ENCODE measurements at places on chromosomes 16 and 17.

DNA sequence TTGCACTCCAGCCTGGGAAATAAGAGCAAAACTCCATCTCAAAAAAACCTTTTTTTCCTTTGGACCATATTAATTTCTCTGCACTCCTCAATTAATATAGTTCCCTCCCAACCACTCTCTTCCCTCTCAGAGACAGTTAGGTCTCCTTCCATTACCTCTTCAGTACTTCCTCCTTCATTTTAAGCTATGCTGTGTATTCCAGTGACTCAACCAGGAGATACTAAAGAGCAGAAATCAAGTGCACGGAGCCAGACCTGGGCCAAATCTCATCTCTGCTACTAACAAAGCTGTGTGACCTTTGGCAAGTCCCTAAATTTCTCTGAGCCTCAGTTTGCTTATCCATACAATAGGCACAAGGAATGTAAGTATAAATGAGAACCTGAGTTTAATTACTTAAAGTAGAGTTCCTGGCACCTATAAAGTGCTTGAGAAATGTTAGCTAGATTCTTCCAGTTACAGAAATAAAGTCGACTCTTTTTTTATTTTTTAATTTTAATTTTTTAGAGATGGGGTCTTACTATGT, 8.5 kb downstream of the PECAM1 start:
- no peak for DNase-seq

- DNase-seq, result no peak
Measured at GRCh38 chr16:6048017-6048416, 950.4 kb upstream of the EEF2KMT start.

DNA sequence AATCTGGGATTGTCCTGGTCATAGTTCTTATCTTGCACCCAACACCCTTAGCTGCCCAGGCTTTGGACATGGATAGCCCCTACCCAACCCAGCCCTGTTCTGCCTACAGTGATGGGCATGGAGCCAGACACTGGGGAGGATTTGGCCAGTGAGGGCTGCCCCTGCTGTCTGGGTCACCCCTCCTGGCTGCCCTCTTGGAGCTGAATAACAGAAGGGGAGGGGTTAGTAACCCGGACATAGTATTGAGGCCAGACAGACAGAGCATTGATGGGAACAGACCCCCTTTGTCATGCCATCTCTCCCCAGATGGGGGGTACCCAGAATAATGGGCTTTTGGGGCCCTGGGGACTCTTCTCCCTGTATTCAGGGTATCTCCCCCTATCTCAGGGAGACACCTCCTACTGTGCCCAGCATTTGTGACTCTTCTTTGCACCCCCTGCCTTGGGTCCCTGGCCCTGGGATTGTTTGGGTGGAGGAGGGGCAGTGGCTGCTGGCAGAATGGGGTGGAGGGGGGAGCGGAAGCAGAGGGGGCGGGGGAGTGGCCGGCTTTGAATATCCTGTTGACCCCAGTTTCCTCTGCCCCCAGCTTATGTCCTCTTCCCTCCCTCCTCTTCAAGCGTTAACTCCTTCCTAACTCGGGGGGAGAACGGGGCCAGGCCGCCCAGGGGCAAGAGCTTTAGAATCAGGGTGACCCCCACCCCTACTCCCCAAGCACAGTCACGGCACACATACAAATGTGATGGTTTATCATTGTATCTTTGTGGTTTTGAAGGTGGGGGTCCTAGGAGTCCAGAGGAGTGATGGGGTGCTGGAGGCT, 17.0 kb downstream of the GJD3 start:
- no peak for DNase-seq

DNA sequence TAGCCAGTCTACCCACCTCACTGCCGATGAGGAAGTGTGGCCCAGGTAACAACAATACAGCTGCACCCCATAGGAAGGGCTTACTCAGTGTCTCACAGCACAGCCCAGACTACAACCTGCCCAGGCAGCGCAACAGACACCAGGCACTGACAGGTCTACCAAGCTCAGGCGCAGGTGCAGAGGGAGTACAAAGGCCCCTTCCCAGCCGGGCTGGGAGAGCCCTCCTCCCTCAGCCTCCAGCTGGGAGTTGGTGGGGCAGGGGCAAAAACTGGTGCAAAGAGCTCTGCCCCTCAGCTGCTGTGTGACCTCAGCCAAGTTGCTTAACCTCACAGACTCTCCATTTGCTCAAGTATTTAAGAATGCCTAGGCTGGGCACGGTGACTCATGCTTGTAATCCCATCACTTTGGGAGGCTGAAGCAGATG, 112.6 kb upstream of the LHX1 start:
- no peak for DNase-seq

GRCh38 chr17:82019690-82020571, 2.7 kb downstream of the CENPX start:
- DNase-seq, result no peak

DNA sequence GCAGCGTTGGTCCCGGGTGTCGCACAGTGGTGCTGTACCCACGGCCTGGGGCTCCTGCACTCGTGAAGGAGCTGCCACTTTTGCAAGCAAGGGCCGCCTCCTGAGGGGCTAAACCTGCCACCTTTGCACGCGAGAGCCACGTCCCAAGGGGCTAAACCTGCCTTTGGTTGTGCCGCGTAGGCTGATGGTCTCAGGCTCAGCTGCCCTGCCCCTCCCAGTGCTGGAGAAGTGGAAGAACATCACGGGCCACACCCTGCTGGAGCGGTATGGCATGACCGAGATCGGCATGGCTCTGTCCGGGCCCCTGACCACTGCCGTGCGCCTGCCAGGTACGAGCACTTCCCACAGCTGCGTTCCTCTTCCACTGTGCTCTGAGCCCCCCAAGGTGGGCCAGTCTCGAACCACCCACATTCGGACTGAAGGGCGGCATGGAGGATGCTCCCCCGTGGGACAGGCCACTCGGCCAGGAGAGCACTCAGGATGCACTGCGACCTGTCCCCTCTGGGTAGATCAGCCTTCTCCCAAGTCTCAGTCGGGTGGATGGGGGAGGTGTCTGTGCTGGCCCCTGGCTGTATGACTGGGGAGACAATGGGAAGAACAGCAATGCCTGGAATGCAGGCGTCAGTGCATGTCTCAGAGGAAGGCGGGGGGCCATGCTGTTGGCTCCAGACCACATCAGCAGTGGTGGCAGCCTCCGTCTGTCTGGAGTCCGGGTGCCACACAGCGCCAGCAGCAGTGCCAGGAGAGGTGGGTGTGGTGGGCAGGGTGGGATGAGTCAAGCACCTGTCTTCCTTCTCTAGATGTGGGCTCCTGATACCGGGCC, 20.7 kb downstream of the ACSF3 start:
- no peak for DNase-seq

DNA sequence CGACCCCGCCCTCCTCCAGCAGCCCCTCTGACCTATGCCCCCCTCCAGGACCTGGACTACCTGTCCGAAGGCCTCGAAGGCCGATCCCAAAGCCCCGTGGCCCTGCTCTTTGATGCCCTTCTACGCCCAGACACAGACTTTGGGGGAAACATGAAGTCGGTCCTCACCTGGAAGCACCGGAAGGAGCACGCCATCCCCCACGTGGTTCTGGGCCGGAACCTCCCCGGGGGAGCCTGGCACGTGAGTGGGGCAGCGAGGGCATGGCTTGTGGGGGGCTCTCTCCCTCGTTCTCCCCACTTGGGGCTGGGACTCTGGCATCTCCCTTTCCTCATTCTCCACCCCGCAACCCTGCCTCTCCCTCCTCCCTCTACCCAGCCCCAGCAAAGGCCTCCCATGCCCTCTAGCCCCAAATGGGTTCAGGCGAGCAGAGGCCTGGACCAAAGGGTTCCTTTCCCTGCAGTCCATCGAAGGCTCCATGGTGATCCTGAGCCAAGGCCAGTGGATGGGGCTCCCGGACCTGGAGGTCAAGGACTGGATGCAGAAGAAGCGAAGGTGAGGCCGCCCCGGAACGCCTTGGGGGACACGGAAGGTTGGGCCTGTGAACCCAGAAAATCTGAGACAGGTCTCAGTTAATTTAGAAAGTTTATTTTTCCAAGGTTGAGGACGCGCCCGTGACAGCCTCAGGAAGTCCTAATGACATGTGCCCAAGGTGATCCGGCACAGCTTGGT, 7.4 kb upstream of the NECAB2 start:
- DNase-seq, result no peak

DNA sequence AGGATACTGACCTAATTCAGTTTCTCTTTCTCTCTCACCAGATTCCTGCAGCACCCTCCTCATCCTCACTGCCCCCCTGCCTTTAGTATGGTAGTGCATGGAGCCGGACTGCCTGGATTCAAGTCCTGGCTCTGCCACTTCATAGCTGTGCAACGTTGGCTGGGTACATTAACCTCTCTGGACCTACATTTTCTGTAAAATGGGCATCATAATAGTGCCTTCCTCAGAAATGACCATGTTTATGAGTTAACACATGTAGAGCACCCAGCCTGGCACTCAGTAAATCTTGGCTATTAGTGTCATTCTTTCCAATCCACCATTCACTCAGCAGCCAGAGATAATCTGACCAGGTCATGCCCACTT, 7.3 kb downstream of the UNC119 start:
- DNase-seq, result no peak

DNA sequence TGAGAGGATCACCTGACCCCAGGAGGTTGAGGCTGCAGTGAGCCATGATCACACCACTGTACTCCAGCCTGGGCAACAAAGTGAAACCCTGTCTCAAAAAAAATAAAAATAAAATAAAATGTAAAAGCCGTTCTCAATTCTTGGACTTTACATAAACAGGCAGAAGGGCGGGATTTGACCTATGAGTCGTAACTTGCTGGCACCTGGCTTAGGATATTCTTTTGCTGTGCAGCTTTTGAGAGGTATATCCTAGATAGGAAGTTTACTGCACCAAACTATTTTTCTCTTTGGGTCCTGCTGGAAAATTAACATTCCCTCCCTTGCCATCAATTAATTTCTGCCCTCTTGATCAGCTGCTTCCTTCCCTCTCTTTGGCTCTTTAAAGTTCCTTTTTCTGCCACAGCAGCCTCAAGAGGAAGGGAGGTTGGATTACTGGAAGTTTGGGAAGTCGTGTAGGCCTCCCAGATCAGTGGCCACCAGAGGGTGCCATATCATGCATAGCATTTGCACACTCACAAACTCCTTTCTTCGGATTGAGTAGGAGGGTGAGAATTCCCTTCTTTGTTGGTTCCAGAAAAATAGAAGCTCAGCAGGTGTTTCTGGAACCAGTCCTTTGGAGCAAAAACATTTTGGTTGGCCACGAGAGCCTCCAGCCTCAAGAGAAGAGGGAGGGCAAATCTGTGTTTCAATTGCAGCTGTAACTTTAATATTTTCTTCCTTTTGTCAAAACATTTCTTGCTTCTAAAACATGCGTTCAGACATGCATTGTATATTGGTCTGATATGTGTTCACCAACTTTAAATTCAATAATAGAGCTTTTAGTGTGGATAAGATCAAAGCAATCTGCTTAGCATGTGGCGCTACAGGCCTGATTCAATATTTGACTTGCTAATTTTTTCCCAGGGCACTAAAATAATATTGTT, 147.3 kb downstream of the CCDC182 start:
- no peak for DNase-seq

DNA sequence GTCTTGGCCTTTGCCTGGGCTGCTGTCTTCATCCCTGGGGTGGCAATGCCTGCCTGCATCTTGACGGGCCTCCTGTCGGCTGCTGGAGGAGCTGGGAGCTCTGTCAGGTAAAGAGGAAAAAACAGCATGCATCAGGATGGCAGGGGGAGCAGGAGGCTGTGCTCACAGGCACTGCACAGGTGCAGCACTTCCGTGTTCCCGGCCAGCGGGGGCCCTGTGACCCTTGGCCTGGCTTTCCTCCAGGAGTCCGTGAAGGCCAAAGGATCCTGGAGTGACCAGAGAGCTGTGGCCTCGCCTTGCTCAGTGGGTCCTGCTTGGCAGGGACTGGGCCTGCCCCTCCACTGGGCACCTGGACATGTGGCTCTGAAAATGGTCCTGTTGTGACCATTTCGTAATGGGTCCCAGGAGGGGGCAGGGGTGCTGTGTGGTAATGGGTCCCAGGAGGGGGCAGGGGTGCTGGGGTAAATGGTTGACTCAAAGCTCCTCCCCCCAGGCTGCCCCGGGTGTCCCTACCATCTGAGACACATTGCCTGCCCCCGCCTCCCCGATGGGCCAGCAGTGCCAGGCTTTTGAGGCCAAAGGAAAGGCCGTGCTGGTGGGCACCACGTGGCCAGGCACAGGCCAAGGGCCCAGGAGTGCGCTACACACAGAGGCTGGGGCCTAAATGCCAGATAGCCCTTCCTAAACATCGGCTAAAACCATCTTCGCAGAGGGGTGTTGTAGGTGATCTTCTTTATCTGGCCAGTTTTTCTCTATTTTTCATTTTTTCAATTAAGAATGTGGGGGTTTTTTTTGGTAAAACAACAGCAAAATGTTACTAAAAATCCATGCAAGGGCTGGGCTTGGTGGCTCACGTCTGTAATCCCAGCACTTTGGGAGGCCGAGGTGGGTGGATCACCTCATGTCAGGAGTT, 4.0 kb upstream of the FASN start:
- no peak for DNase-seq

GRCh38 chr17:42895185-42895555, 5.4 kb upstream of the G6PC1 start:
- DNase-seq, result no peak

DNA sequence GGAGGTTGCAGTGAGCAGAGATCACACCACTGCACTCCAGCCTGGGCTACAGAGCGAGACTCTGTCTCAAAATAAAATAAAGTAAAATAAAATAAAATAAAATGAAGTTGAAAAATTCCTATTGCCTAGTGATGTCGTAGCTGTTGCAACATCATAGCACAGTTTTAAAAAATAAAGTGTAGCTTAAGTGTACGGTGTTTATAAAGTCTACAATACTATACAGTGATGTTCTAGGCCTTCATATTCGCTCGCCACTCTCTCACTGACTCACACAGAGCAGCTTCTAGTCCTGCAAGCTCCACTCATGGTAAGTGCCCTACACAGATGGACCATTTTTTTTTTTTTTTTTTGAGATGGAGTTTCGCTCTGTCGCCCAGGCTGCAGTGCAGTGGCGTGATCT, 43.5 kb upstream of the MNT start:
- DNase-seq, result no peak

- DNase-seq, result no peak
Measured at GRCh38 chr17:81471818-81472456, 40.7 kb downstream of the ACTG1 start.

DNA sequence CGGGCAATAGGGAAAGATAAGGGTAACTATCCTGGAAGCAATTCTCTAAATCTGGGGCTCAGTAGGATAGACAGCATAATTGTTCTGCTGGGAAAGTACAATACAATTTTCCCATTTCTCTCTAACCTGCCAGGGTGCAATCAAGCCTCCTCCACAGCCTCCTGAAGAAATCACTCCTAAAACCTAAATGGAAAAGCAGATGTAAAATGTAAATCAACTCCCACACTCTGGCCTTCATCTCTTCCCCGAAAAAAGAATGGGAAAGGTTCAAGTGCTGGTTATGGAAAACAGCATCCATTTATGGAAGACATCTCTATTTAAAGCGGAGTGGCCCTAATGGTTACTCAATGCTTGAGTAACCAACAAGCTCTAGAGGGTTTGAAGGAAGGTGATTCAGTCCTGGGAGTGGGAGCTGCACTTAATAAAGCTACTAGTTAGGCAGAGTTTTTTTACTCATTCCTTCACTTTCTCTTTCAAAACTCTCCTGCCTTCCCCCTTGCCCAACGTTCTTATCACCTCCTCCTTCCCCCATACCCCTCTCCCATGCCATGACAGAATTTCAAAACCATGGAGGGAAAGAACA, 5.1 kb downstream of the MMD start:
- DNase-seq, result no peak

Measured in esophagus squamous epithelium (tissue), 5 donors.